ENCODE measurements at places on chromosomes 2 and 18.

DNA sequence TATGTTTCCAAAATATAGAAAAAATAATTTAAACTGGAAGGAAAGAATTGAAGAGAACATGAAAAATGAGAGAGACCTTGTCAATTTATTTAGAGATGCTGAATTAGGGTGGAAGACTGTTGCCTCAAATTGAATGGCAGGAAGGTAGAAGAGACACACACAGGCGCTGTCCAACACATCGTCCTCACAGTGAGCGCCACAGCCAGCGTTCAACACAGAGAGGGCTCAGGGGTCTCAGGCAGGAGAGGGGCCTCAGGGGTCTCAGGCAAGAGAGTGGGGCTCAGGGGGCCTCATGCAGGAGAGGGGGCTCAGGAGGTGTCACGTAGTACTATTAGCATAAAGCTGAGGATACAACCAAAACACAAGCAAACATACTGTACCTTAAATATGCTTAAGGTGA, 65.7 kb downstream of the TMEM18 start:
- no peak for DNase-seq

DNA sequence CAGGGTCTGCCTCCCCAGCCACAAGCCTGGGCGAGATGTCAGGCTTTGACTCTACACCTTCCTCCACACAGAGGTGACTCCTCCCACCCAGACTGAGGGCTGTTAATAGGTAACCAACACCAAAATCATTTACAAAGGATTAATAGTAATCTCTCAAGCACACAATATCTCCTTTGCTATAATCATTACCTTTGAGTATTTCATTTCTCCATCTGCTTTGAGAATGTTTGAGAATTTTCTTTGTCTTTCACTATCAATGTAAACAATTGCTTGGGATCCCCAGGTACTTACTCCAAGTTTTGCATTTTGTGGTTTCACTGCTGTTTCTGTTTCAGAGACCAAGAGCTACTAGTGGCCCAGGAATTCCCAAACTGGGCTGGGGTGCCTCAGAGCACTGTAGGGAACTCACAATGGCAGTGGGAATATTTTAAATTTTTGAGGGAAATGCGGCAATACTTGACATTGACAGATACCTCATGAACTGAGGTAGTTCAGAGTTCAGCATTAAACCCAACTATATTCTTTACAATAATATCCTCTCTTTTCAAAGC, 166.4 kb upstream of the MGAT5 start:
- DNase-seq: no peak

GRCh38 chr2:65291216-65292105, 63.8 kb downstream of the ACTR2 start:
- no peak for DNase-seq

DNA sequence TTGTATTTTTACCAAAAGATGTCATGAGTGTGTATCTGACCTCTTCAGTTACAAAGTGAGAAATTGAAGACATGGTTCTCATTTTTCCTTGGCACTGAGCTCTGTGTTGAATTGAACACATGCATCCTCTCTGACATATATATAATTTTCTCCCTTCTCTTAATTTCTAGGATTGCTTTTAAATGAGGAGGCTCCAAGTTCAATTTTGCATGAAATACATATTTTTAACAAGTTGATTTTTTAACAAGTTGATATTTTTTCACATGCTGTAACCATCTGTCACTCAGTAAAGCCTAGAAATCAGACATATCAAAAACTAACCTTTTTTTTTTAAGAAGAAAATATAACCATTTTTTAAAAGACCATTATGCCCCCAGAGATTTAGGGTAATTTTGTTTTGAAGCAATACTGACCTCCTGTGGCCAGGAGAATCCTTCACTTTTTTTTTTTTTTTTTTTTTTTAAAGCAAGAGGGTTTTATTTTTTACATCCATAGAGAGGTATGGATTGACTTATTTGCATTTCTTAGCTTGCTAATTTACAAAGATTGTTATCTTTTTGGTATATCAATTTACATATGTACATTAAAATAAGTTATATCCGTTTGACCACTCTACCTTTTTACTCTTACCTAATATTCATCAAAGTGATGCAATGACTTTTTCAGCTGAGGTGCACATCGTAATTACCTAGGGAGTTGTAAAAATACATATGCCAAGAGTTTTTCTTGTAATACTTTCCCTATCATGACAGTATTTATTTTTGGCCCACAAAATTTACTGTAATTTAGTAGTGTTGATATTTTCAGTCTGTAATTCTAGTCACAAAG, 161.8 kb downstream of the SOCS6 start:
- no peak for DNase-seq

DNA sequence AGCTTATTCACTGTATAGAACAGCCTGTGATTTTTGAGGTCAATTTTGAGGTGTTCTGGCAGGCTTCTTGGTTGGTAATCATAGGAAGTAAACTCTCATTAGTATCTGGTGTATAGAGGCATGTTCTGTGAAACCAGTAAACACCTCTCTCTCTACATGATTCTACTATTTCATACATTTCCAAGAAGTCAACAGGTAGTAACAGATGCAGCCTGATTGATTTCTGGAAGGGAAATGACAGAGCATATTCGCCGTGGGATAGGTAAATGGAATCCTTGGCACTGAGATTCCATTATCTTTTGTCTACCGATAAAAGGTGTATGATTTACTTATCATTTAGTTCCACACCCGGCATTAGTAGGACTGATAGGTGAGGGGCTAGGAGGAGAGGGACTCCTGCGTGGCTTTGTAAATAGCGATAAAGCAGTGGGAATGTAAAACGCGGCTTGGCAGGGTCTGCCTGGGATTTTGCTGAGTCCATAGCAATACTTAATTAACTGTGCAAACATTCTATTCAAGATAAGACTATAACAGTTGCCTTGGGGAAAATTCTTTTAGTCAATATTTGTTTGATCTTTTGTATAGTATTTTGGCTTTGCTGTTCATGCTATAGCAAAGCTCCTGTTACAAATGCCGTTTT, 32.3 kb downstream of the LYPD6B start:
- no peak for DNase-seq

GRCh38 chr2:115543024-115543423, 1100.6 kb downstream of the DPP10 start:
- no peak for DNase-seq

DNA sequence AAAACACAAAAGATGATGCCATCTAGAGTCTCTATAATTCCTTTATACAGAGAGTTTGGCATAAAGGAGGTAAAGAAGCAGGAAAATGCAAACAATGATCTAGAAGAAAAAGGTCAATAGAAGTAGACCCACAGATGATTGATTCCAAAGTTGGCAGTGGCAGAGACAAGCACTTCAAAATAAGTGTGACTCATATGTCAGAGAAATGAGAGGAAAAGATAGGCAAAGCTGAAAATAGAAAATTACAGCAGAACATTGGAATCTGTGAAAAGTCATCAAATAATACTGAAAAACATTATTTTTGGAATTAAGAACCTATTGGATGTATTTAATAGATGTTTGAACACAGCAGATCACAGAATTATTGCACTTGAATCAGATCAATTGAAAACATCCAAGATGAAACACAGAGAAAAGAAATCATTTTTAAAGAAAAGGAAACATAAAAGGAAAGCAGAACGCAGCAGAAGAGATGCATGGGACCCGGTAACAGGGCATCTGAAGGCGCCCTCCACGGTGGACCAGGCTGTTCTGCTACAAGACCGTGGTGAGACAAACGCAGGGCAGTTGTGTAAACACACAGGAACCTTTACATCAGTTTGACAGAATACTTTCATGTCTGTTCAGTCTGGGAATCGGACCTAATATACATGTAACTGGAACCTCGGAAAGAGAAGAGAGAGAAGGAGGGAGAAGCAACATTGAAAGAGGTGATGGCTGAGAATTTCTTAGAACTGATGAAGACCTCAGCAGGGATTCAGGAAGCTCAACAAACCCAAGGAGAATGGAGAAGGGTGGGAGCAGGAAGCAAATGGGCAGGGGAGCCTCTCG, 74.6 kb upstream of the GPC1 start:
- no peak for DNase-seq

- DNase-seq: no peak
These were observed 357.6 kb downstream of the SS18 start for GRCh38 chr18:25732862-25733261.

DNA sequence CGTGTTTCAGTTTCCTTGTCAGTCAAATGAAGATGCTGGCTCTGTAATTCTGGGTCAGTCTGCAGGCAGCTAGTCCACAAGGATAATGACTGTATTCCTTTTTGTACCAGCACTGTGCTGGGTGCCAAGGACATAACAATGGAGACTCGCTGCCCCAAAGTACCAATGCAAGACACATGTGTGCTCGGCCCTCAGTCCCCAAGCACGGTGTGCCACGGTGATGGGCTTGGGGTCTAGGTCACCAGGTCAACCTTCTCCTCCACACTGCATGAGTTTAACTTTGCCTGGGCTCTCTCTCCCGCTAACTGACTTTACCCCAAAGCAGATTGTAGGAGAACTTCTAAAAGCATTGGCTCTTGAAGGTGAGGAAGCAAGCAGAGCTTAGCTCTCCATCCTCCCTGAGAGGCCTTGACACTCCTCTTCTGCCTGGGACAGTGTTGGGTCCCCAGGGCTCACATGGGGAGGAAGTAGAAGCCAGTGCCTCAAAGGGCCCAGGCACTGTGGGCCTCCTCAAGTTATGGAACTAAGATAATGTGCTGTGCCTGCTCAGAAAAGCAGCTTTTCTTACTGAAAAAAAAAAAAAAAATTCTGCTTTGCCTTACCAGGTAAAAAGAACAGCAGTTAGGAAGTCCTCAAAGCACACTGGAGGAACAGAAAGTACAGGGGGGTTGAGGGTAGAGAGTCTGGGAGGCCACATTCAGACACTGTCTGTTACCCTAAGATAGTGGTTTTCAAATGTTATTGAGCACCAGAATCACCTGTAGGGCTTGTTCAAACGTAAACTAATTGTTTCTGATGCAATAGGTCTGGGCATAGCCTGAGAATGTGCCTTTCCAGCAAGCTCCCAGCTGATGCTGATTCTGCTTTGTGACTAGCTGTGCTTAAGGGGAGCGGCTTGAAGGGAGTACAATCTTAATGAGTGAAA, 276.4 kb upstream of the CXCR4 start:
- no peak for DNase-seq

- DNase-seq: no peak
These were observed 14.8 kb downstream of the CERKL start for GRCh38 chr2:181642086-181642485.

DNA sequence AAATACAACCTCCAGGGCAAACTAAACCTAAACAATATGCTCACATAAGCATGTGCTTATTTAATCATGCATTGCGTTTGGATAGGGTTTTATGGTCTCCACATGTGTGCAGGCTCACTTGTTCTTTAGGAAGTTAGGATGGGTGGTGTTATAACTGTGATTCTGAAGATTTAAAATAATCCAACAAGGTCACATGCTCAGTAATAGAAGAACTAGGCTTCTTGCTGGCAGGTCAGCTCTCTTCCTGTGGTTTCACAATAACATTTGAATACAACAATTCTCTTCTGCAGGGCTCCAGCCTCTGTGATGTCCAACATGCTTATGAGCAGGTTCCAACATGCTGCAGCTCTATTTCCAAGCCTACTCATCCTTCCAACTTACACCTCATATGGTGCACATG, 84.0 kb downstream of the MYL12B start:
- no peak for DNase-seq

GRCh38 chr2:100053087-100053885, 89.1 kb downstream of the AFF3 start:
- no peak for DNase-seq

DNA sequence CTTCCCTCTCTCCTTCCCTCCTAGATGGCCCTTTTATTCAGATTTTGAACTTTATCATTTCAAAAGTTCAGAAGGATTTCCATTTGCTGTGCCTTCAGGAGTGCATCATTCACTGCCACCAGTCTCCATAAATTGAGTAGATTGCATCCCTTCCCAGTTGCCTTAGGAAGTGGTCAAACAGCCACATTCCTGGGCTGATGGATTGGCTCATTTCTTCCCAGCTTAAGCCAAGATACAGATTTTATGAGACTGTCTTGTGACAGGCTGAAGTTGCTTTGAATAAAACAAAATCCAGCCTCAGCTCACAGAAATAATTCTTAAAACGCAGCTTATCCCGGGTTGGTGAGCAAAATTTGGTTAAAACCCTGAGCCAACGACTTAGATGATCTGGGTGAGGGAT, 9.8 kb downstream of the NRP2 start:
- no peak for DNase-seq

DNA sequence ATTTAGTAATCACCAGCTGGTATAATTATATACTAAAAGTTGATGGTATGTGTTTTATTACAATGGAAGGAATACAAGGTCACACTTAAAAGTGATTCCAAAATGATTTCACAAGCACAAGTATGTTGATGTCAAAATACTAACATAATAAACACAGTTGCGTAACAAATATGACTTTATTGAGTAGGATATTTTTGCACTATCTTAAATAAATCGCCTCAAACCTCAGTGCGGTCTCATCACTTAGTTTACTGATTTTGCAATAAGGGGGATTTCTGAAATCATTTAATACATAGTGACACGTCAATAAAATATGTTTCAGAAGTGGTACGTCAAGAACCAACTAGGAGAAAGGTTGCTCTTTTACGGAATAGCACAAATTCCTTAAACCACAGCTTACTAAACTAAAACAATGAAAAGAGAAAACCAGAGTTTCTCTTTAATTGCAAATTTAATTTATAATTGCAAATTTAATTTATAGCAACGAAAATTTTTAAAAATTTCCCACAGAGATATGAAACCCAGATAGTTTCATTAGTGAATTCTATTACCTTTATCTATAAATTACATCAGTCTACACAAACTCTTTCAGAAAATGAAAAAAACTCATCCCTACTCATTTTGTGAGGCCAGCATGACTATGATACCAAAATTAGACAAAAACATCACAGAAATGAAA, 304.0 kb upstream of the REG3G start:
- no peak for DNase-seq

DNA sequence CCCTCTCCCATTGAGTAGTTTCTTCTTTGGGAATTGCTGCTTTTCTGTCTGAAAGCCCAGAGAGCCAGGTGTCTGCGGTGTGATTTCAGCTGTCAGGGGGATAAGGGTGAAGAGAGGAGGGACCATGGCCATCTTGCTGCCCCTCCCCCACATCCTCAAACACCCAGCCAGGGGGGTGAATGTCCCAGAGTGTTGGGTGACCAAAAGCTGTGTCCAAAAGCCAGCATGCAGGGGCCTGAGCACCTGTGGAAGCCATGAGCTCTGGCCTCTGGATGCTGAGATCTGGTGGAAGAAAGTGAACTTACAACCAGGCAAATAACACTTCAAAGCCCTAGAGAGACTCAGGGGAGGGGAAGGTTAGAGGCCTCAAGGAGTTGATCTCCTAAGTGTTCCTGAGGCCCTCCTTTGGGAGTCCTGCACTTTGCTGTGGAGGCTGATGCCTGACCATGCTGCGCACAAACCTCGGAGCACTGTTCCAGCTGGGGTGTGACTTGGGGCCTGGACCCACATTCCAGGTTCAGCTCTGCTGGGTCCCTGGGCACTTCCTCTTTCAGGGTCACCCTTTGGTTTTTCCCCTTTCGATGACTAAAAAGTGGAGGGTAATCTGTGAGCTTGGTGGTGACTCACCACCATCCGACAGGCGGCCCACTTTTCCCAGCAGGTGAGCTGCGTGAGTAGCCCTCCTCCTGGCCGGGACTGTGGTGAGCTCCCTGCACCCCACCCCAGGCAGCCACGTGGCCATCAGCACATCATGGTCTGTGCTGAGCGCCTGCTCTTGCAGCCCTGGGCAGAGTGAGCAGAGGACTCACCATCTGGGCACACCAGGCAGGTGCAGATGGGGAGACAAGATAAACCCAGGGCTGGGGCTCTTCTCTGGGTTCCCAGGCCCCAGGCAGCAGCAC, 66.8 kb upstream of the FOSL2 start:
- DNase-seq: no peak

All from activated CD4-positive, alpha-beta T cell treated with anti-CD3 and anti-CD28 coated beads for 24 hours (primary cell).